ENCODE measurements at places on chromosomes 2 and 18.

DNA sequence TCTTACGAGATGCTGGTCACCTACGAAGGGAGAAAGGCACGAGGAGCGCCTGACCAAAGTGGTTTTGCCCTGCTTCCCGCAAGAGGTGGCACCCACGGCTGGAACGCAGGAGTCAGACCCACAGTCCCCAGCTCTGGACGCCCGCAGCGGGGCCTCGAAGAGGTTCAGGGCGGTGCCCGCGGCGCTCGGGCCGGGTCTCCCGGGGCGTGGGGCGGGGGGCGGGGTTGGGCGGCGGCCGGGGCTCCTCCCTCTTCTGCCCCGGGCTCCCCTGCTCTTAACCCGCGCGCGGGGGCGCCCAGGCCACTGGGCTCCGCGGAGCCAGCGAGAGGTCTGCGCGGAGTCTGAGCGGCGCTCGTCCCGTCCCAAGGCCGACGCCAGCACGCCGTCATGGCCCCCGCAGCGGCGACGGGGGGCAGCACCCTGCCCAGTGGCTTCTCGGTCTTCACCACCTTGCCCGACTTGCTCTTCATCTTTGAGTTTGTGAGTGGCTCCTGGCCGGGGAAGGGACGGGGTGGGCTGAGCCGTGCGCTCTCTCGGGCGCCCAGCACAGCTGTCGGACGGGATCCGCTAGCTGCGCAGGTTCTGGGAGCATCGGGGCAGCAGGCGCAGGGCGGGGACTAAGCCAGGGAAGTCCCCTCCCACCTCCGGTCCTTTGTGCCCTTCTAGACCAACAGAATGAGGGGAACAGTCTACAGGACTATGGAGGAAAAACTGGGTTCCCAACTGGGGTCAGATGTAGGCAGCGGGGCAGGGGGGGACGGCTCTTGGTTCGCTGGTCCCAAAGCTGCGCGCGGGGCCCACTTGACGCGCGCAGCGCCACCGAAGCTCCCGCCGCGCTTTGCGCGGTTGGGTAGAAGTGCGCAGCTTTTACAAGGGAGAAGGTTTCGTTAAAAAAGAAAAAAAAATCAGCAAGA, at the start of gene MAL:
TSS of gene MAL (plus strand) at position 303 of the 914 bp plus-strand sequence. CDS start at position 388, 85 bp downstream.
- no peak for DNase-seq

- DNase-seq = no peak
These were observed 31.6 kb downstream of the CYP26B1 start for GRCh38 chr2:72116081-72116533.

DNA sequence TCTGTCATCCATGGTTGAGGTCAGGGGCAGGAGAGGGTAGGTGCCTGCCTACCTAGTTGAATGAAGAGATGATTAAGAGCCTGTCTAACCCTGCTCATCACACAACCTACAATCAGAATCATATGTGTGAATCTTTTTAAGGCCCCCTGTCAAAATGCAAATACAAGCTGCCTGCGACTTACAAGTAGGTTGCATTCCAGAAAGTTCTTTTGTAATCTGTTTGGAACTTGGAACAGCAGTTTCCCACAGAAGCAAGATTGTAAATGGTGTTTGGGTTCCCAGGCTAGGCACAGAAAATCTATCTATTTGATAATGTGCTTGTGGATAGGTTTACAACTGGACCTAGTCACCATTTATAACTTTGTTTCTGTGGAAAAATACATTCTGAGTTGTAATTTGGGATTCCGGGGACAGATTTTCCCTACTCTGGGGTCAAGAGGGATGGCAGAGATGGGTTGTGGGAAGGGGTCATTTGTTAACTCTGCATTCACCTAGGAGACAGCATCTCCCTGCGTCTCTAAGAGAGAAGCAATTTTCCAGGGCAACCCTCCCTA, 4.4 kb downstream of the LIPG start:
- DNase-seq = no peak

DNA sequence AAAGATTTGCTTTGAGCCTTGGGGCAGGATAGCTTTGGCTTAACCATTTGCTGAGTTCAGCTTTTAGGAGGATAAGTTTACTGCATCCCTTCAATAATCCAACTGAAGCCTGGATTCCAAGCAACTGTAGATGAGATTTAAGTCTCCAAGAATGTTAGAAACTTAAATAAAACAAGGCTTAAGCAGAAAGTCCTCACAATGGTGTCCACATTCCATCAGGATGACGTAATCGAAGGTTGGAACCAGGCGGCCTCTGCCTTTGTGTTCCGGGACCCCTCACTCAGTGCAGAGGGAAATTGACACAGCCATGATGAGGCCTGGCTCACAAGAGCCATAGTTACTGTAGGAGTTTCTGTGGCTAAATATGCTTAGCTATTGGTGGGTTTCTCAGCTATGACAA, 260.4 kb downstream of the LPIN1 start:
- no peak for DNase-seq

GRCh38 chr2:15813481-15814266, 126.7 kb upstream of the MYCN start:
- no peak for DNase-seq

DNA sequence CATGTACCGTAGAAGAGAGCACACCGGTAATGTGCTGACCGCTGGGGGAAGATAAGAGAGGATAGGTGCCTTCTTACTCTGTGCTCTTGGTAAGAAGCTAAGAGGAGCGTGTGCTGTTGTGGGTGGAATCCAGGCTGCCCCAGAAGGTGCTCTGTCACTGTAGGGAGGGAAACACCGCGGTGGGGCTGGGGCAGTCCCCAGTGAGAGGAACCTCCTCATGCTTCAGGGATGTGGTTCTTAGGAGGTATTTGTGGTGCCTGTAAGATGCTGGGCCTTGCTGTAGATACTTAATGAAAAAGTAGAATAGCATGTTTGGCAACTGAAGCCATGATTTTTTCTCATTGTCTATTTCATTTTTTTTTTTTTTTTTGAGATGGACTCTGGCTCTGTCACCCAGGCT, 1.1 kb downstream of the COLEC11 start:
- no peak for DNase-seq

GRCh38 chr2:172896661-172897081, 161.0 kb downstream of the RAPGEF4 start:
- no peak for DNase-seq

- DNase-seq = no peak
These were observed 91.3 kb downstream of the SPRED2 start for GRCh38 chr2:65340898-65341681.

- DNase-seq = no peak
These were observed 834 bp downstream of the PDCL3 start for GRCh38 chr2:100563407-100564247.

Measured in AML-193 (cell line).